Coronary artery (tissue), 2 donors: ENCODE measurements at places on chromosomes 6 and 20.

DNA sequence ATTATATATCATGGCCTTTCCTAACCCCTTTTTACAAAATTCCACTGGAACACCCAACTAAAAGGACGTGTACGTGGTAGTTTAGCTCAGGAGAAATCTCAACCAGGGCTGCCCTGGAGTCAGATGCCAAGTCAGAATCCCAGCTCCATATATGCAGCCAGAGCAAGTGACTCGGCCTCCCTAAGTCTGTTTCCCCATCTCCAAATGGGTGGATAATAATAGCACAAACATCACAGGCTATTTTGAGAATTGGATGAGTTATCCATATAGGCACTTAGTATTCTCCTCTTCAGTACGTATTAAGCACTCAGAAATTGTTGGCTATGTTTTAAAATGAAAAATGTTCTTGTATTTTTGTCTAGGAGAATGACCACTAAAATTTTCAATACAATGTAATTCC is 481.5 kb downstream of the CD109 start:
- no peak for DNase-seq

DNA sequence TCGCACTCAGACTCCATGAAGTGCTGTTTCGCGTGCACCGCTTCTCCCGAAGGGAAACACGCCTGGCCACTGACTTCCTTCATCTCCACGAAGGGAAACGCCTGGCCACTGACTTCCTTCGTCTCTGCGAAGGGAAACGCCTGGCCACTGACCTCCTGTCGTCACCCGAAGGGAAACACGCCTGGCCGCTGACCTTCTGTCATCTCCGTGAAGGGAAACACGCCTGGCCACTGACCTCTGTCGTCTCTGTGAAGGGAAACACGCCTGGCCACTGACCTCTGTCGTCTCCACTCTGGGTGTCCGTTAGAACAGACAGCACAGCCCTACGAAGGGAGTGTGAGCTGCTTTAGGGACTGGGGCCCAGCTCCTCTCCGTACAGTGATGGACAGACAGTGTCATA is 17.1 kb upstream of the ADRM1 start:
- no peak for DNase-seq

DNA sequence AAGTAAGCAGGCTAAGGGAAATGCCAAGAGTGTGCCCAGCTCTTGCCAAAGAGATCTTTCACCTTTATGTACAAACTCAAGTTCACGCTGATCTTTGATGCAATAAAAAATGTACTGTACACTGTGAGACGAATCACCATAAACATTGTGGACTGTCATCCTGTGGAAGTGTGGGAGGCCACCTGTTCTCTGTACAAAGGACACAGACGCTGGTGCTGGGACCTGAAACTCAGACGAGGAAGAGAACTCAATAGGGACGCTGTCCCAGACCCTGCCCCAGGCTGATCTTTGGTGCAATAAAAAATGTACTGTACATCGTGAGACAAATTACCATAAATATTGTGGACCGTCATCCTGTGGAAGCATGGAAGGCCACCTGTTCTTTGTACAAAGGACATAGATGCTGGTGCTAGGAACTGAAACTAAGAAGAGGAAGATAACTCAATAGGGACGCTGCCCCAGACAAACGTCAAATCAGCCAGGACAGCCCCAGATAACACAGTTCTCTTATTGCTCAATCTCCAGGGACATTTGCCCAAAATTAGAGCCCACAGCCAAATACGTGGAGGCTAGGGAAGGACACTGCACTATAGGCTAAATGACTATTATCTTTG is 312.7 kb upstream of the SGK1 start:
- DNase-seq = no peak

DNA sequence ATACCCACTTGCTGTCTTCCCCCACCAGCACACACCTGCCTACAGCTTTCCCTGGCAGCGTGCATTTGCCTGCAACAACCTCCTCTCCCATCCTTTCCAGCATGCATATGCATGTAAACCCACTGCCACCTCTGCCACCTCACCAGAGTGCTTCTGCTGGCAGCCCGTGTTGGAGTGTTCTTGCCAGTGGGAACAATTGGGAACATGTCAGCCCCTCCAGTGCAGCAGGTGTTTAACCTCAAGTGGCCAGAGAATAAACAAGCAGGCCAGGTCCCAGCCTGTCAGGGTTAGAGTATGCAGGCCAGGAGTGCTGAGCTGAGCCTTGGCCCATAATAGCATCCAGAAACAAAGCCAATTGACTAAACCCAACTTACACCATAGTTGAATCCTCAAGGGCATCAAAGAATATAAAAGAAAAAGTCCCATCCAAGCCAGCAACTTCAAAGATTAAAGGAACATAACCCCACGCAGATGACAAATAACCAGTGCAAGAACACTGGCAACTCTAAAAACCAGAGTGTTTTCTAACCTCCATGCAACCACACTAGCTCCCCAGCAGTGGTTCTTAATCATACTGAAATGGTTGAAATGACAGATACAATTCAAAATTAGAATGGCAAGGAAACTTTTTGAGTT is 1212.1 kb upstream of the CITED2 start:
- DNase-seq = no peak

GRCh38 chr6:96704713-96705112 is 132.6 kb downstream of the GPR63 start:
- DNase-seq = no peak

GRCh38 chr20:35122756-35123405 is 24.3 kb downstream of the EDEM2 start:
- no peak for DNase-seq

GRCh38 chr6:158713469-158713868 is 63.6 kb downstream of the SYTL3 start:
- DNase-seq = no peak

- no peak for DNase-seq
Observed at GRCh38 chr20:63563225-63563935, 9.4 kb downstream of the FNDC11 start.

DNA sequence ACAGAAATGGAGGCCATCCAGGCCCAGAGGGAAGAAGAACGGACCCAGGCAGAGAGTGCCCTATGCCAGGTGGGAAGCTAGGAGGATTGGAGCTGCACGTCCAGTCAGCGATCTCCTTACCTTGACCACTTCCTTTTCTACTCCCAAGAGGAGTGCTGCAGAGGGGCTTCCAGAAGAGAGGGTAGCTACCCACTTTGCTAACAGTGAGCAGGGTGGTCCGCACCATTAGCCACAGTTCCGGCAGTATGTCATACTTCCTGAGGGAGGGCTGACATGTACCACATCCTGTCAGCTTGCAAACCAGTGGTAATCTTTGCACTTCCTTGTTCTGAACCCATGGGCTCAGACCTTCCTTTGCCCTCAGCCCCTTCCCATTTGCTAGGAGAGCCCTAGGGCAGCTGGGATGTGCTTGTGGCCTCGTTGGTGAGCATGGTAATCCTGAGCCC is 35.4 kb downstream of the CEP250 start:
- DNase-seq = no peak

DNA sequence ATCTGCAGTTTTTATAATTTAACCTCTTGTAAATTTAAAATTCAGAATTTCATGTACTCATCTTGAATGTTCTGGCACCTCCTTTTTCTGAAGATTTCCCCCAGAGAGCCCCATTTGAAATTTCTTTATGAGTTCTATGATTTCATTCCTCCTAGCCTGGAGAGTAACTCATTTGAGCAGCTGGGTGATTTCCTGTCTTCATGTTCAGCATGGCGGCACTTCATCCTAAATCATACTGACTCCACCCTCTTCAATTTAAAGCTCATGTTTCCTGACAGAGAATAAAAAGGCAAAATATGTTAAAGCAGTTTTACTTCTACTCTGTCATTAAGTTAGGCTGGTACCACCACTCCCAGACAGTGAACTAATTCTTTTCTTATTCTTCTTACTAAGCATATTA is 250.9 kb upstream of the POU3F2 start:
- no peak for DNase-seq

DNA sequence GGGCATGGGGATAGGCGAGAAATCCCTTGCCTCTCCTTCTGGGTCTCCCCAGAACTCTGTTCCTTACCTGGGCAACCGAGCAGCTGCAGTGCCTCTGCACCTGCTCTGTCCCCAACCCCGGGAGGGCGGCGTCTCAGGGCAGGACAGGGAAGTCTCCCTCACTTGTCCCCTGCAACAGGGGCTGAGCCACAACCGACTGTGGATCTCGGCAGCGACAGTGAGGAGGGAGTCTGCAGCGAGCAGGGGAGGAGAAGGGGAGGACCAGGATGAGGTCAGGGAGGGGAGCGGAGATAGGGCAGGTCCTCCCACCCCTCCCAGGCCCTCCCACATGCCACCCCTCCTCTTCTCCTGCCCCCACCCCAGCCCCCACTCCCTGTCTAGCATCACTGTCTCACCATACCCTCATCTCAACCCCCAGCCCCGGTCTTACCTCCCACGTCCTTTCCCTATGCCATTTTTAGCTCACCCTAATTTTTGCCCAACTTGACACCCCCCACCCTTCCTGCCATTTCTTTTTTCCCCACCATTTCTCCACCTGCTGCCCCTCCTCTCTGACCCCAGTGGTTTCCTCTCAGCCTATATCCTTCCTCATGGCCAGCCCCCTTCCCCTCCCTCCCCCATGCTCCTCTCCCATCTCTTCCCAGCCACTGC is at the start of gene TNXB:
TNXB (minus strand) TSS at position 225 of the 651 bp plus-strand sequence. CDS start 11,140 bp downstream, outside the sequence.
- no peak for DNase-seq

GRCh38 chr6:43931201-43931600 is 161.2 kb downstream of the VEGFA start:
- no peak for DNase-seq

- DNase-seq = no peak
Observed at GRCh38 chr6:108575905-108576494, 15.3 kb downstream of the FOXO3 start.
